ENCODE measurements at places on chromosomes 4 and X.

- no peak for DNase-seq
Observed at GRCh38 chr4:184450045-184450444, 24.3 kb downstream of the IRF2 start.

- DNase-seq, result no peak
Observed at GRCh38 chr4:6354119-6354518, 84.5 kb downstream of the WFS1 start.

DNA sequence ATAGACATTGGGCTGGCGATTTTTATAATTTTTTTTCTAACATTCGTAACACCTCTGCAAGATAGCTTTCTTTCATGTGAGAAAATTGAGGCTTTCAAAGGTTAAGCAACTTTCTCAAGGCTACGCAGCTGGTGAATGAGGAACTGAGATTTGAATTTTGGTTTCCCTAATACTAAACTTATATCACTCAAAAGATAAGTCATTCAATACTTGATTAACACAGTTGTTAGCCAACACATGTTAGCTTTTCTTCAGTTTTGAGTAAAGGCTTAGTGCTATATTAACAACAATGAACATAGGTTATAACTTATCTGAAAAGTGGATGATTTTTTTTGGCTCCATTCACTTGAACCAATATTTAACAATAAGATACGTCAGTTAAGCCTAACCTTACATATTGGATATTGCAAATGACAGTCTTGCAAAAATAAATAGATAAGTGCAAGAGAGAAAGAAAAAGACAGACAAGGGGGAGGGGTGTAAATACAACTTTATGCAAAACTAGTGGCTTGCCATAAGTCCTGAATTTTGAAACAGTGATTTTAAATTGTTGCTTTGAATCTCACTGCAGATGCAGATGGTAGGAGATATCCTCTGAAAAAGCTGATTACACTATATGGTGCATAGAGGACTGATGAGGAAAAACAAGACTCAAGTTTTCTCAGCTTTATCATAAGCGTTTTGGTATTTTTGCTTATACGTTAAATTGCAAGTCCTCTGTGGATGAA, 11.1 kb upstream of the GPM6A start:
- DNase-seq, result no peak

DNA sequence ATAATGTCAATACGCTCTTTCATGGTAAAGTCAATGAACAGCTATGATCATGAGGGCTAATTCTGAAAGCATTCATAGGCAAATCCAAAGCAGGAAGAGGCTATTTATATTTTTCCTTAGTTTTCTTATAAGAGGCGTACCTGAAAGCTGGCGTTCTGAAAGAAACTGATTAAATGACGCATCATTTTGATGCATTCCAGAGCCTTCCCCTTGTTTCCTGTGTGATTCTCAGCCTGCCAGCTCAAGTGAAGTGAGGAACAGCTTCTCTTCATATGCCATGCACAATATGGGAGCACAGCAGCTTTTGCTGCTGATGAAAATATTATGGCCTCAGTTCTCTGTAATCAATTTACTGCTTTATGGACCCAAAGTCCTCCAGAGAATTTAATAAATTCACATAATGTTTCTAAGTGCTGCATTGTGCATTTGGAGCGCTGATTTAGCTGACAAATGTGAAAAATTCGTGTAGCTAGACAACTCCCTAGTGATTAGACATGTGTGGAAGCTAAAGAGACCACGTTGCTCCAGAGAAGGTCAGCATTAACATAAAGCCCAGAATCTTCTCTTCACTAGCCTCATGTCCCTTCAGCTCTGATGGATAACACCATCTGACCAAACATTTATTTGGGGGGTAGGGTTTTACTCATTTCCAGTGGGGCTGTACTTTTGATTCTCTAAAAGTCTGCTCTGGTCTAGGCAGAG, 110.8 kb downstream of the GPAT3 start:
- no peak for DNase-seq

DNA sequence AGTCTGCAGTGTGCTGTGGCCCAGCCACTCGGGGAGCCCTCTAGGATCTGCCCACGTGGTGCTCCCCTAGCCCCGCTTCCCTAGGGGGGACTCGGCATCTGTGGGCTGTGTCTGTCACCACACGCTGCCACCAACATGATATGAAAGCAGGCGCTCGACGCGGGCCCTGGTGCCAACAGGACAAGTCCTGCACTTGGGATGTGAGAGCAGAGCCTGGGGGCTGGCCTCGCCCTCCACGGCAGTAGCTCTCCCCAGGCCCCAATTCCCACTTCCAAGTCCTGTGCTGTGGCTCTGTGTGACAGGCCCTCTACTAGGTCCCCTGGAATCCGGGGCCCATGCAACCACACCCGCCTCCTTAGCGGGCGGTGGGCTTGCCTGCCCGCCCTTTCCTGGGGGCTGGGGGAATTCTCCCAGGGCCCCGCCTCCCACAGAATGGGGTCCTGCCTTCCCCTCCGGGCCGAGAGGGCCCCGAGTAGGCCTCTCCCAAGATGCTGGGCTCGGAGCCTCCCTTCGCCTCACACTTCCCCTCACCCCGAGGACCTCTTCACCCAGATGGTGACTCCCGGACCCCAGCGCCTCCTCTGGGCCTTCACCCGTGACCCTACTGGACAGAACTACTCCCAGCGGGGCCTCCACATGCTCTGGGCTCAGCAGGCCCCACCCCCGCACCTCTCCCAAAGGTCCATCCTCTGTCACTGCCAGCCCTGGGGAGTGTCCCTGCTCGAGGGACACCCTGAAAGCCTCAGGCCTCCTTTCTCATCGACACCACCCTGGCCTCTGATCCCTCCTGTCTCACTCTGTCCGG, 11.2 kb downstream of the LRPAP1 start:
- DNase-seq, result no peak

DNA sequence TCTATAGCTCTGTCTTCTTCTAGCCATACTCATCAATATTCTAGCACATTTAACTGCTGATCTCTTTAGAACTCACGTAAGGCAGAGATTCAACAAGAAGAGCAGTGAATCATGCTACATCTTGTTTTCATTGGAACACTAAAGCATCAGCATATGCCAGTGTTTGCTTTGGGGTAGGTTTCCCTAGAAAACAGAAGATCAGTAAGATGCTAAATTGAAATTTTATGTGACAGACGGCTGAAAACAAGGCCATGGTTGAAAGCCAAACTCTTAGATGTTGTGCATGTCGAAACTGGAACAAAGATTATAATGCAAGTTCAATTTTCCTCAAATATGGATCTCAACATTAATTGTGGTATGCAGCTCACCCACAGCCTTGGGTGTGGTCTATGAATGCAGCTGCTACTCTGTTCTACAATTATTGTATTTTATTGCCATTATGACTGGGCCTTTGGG, 107.6 kb downstream of the PDLIM5 start:
- no peak for DNase-seq

- no peak for DNase-seq
Observed at GRCh38 chr4:129358571-129358970, 262.6 kb downstream of the C4orf33 start.

GRCh38 chr4:88745581-88746163, 48.0 kb upstream of the NAP1L5 start:
- DNase-seq, result no peak

DNA sequence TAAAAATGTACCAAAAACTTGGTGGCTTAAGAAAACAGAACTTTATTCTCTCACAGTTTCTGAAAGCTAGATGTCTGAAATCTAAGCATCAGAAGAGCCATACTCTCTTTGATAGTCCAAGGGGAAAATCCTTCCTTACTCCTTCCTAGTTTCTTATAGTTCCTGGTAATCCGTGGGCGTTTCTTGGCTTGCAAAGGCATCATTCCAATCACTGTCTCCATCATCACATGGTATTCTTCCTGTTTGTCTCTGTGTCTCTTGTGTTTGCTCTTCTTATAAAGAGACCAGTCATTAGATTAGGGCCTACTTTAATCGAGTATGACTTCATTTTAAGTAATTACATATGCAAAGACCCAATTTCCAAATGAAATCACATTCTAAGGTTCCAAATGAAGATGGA, 118.9 kb upstream of the FSTL5 start:
- no peak for DNase-seq

- no peak for DNase-seq
Observed at GRCh38 chrX:11836284-11836683, 78.2 kb downstream of the MSL3 start.

DNA sequence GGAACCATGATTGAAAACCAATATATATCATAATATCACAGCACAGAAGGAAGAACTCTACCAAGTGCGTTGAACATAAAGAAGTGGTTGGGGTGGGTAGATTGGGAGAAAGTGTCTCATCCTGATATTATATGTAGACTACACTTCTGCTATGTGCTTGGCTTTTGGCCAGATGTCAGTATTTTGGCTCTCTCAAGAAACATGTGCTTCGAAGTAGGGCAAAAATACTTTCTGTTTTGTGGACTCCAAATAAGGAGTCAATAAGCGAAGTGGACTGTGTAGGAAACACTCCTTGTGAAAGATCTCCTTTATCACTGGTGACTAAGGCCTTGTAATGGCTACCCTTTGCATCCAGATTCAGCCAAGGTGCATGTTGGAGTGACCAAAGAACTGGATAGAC, 7.8 kb upstream of the HPSE start:
- DNase-seq, result no peak

- no peak for DNase-seq
Observed at GRCh38 chrX:83008415-83008814, 499.7 kb upstream of the POU3F4 start.

DNA sequence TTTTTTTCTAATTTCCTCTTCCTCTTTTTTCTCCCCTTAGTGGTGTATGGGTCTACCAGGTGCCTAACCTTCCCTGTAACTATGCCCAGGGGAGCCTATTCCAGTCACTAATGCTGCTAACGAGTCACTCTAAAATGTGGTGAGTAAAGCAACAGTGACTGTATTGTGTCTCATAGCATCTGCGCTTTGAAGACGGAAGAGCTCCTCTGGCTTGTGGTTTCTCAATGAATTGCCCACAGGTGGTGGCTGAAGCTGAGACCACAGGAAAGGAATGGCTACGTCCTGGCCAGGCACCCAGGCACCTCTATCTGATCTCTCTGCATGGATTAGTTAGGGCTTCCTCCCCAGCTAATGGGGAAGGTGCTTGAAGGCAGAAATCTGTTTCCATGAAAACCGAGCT, 763.5 kb upstream of the FRG1 start:
- DNase-seq, result no peak

DNA sequence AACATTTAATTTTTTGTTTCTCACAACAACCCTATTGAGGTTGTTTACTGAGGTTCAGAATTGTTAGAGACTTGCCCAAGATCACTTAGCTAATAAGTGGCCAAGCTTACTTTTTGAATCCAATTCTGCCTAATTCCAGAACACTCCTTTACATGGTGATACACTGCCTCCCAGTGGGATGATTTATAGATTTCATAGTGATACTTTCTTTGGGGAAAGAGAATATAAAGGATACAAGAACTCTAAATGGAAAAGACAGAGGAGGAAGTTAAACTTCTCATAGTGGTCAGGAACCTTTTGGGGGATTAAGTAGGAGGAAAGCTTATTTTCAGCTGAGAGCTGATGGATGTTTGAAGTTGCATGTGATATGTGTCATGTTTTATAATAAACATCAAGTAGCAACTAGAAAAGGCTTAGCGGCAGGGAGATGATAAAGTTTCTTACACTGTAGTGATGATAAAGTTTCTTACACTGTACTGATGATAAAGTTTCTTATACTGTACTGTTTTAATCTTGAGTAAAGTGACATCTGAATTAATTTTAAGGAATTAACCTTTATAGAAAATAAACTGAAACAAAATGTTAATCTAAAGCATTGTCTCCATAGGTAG, 15.3 kb downstream of the STAG2 start:
- no peak for DNase-seq

GRCh38 chr4:94036964-94037363, 170.7 kb upstream of the SMARCAD1 start:
- no peak for DNase-seq

DNA sequence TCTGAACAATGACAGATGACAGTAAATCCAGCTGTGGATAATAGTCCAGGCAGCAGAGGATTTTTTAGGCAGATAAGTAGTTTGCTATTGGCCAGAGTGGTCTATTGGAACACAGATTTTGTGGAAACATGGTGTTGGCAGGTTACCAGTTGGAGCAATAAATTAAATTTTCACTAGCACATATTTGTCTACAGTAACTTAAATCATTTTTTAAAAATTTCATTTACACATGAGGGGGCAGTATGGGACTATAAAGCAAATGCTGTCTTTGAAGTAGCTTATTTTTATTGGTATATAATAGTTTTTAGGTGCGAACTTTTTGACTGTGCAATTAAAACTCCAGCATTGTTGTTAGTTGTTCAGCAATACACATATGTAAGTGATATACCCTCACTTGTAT, 289.8 kb downstream of the ARHGAP10 start:
- DNase-seq, result no peak

GRCh38 chr4:81684352-81684751, 212.6 kb upstream of the RASGEF1B start:
- DNase-seq, result no peak

GRCh38 chrX:56805399-56805798, 76.4 kb downstream of the NBDY start:
- no peak for DNase-seq

DNA sequence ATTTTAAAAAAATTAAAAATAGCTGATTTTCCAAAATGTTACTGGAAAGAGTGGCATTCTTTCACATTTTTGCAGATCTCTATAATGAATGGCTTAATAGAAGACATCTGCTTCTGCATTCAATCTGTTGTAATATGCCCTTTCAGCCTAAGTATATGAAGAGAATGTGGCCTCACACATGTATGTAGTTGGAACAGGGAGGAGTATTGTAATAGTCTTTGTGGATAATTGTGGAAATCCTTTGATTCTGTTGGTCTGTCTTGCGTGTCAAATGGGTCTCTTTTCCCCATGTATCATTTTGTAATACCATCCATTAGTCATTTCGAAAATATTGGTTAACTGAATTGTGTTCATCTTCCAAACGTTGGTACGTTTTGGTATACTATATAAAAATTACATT, 11.6 kb downstream of the TXLNG start:
- no peak for DNase-seq

GRCh38 chrX:38796946-38797345, 4.3 kb upstream of the MID1IP1 start:
- no peak for DNase-seq

DNA sequence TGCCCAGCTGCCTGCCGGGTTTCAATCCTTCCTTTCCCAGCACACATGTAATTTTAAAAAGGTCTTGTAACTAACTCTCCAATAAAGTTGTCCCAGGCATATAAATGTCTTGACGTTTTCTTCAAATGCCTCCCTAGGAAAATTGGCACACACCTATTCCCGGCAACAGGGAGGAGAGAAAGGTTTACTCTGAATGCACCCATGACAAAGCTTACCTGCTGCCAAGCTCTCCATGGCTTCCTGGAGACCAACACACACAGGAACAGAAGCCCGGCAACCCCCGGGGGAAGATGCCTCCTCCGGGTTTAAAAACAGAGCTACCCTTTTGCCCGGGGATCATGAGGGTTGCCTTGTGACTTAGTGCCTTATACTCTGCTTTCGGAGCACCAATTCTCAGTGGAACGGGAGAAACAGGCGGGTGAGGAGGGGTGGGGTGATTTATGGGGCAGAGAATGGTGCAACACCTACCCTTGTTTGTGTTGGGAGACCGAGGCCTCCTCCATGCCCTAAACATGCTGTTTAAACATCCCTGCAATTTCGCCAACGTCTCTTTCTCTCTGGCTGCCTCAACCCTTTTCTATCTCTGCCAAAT, 4.8 kb upstream of the GYG2 start:
- DNase-seq, result no peak

GRCh38 chrX:130952266-130953043, 49.4 kb upstream of the ENOX2 start:
- no peak for DNase-seq

- no peak for DNase-seq
Observed at GRCh38 chr4:182142176-182143085, 100.8 kb upstream of the TENM3 start.

All from stimulated activated CD4-positive, alpha-beta T cell treated with anti-CD3 and anti-CD28 coated beads, Interleukin-12 subunit alpha, Interleukin-12 subunit beta, amount 100 ng/mL, for 48 hours (primary cell).